Testis (tissue), 5 donors: ENCODE measurements at places on chromosomes 1 and 21.

- DNase-seq, result no peak
Observed at GRCh38 chr1:212680680-212681389, 18.8 kb downstream of the BATF3 start.

DNA sequence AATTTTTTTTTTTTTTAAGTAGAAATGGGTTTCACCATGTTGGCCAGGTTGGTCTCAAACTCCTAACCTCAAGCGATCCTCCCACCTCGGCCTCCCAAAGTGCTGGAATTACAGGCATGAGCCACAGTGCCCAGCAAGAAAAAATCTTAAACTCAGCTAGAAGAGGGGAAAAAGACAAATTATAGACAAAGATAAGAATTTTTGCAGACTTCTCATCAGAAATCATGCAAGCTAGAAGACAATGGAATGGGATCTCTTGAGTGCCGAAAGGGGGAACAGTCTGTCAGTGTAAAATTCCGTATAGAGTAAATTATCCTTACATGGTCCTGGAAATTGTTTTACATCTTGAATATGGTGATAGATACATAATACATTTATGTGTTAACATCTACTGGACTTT, 294.4 kb downstream of the CAMTA1 start:
- DNase-seq, result no peak

- no peak for DNase-seq
Observed at GRCh38 chr1:59768792-59769735, 45.7 kb upstream of the HOOK1 start.

- no peak for DNase-seq
Observed at GRCh38 chr21:34065027-34065426, 8.4 kb upstream of the MRPS6 start.

- no peak for DNase-seq
Observed at GRCh38 chr1:12475530-12475934, 142.5 kb downstream of the DHRS3 start.

DNA sequence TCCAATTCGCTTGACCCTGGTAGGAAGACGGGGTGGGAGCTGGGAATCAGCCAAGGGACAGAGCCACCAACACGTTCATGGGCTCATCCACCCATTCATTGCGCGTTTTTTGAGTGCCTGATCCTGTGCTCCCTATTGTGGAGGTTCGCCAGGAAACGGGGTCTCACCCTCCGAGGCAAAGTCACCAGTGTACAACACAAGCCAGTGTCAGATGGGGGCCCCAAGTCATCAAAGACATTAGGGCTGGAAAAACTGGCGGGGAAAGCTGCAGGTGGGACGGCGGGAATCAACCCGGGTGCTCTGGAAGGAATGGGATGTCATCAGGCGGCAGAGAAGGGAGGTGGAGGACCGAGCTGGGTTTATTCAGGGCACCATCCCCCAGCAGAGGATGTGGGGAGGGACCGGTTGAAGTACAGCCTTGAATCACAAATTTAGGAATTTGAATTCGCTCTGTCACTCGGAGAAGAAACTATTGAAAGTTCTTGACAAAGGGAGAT, 667 bp upstream of the NID1 start:
- DNase-seq, result no peak

GRCh38 chr1:225451340-225451739, 23.5 kb upstream of the LBR start:
- no peak for DNase-seq

- peak; percentile 17 for DNase-seq
Observed at GRCh38 chr1:10794724-10795275, 1.6 kb downstream of the CASZ1 start.

- DNase-seq, result peak; percentile 60
Observed at GRCh38 chr1:65422241-65423203, 2.1 kb downstream of the LEPR start.

GRCh38 chr1:204190212-204191211, 5.8 kb downstream of the KISS1 start:
- no peak for DNase-seq

DNA sequence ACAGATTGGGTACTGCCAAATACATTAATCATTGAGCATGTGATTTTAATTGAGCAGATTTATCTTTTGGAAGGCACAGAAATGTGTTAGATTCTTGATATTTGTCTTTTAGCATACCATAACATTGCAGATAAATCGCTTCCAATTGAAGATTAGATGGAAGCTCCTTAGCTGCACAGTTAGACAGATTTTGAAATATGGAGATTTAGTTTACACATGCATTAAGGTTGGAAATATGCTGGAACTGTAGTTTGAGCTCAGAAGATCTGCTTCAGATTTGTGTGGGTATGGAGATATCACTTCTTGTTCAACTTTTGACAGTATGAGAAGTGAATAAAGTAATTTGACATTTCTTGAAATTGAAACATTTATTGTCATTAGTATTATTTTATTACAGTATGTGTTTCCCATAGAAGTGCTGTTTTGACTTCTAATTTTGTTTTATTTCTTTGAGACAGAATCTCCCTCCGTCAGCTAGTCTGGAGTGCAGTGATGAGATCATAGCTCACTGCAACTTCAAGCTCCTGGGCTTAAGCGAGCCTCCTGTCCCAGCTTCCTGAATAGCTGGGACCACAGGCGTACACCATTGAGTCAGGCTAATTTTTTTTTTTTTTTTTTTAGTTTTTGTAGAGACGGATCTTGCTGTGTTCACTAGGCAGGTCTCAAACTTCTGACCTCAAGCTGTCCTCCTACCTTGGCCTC, 29.1 kb downstream of the THRAP3 start:
- DNase-seq, result no peak

DNA sequence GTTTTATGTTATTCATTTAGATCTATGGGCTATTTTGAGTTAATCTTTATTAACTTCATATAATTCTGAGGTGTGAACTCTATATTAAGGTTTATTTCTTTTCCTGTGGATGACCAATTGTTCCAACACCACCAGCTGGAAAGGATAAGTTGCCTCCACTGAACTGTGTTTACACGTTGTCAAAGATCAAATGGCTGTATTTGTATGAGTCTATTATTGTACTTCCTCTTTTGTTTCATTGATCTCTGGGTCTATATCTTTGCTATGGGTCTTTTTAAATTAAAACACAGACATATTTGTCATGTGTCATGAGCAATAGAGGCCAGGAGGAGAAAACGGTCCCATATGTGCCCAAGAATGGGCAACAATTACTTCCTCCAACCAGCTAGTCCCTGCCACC, 5.2 kb upstream of the MAB21L3 start:
- DNase-seq, result no peak

- no peak for DNase-seq
Observed at GRCh38 chr1:109383087-109383779, 14.5 kb downstream of the SORT1 start.

DNA sequence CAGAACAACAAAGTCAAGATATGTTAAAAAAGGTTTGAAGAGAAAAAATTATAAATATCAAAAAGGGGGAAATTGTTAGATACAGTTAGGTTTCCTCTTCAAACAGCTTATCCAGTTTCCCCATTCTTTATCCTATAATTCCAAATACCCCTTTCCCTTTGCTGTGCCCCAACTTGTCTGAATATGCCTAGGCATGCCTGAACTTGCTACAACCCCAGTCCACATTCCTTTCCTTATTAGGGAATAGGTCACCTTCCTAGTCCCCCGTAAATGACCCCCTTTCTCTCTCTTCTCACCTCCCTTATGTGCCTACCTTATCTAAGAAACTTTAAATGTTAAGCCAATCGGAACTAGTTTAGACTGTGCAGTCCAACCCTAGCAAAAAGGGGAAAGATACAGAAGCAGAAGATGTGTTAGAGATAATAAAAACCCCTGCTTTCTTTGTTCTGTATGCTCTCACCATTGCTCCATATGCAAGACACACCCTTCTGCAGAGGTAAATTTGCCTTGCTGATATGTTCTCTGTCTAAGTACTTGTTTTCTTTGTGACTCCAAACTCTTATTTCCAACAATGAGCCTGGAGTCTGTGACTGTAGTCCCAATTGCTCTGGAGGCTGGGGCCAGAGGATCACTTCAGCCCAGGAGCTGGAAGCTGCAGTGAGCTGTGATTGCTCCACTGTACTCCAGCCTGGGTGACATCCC, 810.1 kb downstream of the PLA2G4A start:
- no peak for DNase-seq

DNA sequence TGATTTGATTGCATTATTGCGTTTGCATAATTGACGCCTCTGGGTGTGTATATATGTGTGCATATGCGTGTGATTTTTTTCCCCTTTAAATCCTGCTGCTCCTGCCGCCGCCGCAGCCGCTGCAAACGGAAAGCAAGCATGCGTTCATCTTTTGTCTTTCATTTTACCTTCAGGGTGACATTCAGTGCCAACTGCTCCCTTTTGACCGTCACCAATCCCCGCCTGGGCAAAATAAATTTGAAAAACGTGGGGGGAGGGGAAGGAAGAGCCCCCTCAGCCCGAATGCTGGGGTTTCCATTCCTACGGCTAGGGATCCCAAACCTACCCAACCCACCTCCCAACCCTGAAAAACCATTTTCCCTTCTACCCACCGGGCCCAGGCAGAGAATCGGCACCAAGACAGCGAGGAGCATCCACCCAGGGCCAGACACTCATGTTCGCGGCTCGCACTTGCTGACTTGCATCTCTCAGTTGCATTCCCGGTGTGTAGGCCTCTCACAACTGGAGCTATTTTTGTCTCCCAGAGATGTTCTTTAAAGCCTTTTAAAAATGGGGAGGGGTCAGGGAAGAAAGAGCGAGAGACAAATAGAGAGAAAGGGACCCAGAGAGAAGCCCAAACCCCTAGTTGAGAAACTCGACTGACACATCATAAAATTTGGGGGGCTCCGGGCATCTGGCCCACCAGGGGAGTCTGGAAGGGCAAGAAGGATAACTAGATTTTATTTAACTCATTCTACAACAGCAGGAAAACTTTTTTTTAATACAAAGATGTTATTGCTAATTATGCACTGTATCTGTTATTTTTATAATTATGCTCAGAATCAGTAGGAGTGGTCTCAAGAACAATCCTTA, 367.1 kb upstream of the ESRRG start:
- DNase-seq, result no peak

DNA sequence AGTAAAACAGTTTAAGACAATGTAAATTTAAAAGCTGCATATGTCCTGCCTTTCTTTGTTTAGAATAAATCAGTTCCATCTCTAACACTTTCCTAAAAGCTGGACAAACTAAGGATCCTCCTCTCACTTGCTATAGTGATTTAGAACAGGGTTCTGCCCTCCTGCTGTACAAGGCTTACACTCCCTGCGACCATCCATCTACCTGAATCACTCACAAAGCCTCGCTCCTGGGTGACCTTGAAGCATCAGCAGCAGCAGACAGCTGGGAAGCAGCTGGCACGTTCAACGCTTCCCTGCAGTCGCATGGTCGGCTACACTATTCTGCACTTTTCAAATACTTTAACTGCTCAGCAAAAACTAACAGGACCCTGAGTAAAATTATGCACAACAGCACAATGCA, 128.0 kb downstream of the NTPCR start:
- DNase-seq, result no peak

DNA sequence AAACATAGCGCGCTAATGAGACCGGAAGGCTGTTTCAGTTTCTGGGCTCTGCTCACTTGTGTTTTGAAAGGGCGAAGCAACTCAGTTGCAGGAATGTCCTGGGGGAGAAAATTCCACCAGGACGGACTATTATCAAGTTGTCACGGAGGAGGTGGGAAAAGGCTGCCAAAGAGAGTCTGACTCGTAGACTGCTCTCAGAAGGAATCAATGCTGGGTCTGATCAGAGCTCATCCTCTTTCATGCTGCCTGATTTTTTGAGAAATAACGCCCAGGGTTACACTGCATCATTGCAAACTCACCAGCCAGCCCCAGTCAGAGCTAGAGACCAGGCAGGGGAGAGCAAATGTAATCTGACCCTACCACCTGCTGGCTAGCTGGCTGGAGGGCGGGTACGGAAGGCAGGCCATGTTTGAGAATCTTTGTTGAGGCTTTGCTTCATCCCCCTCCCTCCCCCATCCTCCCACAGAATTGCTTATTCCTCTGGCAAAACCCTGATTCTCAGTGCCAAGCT, 36.4 kb upstream of the BCL9 start:
- DNase-seq, result peak; percentile 28

DNA sequence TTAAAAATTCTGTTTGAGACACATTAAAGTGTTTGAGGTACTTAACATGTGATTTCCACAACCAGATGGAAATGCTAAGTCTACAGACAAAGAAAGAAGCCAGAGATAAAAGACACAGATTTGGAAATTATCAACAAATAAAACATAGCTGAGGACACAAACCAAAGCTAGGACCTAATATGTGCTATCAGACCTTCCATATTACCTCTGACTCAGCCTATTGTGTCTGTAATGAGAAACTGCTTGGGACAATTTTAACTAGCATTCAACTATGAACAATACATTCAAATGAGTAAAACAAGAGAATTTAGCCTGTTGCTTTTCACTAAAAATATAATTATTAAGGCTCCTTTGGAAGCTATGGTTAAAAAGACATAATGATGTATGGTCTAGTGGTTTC, 54.6 kb downstream of the WNT2B start:
- DNase-seq, result no peak

DNA sequence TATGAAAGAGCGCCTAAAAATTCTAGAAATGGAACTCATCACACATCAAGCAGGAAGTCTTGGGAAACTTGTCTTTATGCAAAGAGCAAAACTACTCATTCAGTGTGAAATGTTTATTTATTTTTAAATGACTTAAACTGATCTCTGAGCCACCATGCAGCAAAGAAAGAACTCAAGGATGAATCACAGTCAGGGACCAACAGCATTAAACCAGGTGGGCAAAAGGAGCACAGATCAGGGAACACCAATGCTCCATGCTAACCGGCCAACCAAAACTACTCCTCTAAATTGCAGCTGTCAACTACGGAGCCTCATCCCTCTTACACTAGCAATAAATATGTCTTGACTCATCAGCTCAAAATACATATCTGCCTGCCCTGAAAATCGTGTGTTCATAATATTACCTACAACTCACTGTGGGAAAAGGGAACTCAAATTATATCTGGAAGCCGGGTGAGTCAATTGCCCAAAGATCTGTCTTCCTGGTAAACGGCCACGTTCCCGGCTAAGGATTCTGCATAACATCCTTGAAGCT, 129.2 kb downstream of the PTPN14 start:
- no peak for DNase-seq

DNA sequence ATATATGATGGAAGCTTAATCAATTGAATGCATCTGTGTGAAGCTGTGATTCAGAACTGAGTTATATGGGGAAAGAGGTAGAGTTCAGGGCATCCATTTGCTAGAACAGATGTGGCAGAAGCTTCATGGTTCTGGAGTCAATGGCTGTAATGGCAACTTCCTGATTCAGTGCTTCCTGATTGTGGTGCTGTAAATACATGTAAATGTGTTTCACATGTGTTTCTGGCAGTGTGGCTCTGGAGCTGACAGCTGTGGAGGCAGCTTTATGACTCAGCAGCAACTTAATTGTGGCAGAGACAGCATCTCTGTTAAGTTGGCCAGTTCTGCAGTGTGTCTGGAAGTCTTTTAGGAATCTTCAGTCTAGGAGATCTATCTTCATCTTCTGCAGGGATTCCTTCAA, 226.6 kb upstream of the ZRANB2 start:
- DNase-seq, result no peak

GRCh38 chr1:58500043-58500442, 46.5 kb downstream of the OMA1 start:
- DNase-seq, result no peak

GRCh38 chr1:241610056-241610815, 29.9 kb downstream of the CHML start:
- DNase-seq, result peak; percentile 40

GRCh38 chr1:175845338-175845737, 101.9 kb upstream of the TNR start:
- DNase-seq, result no peak

GRCh38 chr1:232090816-232091215, 464.2 kb downstream of the DISC1 start:
- no peak for DNase-seq

- DNase-seq, result no peak
Observed at GRCh38 chr1:62439652-62440371, 3.0 kb downstream of the USP1 start.
